ENCODE measurements at places on chromosomes 4 and X.

- no peak for DNase-seq
Observed at GRCh38 chrX:136015016-136015415, 29.8 kb downstream of the SLC9A6 start.

DNA sequence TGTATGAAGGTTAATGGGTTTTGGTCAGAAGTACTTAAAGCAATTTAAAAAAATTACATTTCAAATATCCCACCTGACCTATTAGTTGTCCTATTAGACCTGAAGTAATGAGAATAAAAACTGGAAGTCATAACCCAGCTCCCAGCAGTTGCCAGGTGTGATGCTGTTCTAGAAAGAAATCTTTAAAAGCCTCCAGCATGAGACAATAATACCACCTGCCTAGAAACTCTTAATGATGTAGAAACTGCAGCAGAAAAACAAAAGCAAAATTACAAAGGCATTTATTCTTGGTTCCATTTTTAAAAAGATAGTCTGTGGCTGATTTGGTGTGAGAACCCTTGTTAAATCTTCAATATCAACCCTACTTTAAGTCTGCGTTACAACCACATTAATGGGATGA is 1137.7 kb upstream of the TENM3 start:
- DNase-seq: no peak

- DNase-seq: no peak
Observed at GRCh38 chr4:41718907-41719306, 29.6 kb downstream of the PHOX2B start.

GRCh38 chr4:67054896-67055295 is 490.4 kb downstream of the CENPC start:
- DNase-seq: no peak

- no peak for DNase-seq
Observed at GRCh38 chr4:1380368-1381151, 25.7 kb downstream of the NKX1-1 start.

DNA sequence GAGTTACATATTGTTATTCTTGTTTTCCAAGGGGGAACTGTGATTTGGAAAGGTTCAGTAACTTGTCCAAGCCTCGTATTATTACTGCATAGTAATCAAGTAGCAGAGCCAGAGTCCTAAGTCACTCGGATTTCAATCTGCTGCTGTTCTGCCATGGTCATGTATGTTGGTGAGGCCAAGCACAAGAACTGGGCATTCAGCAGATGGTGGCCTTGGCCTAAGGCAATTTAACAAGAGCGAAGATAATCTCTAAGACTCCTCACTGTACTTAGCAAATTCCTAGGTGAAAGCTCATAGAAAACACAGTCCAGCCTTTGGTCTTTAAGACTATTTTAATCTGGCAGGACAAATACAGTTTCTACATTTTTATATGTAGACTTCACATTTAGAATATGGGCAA is 64.8 kb downstream of the NDST3 start:
- DNase-seq: no peak

DNA sequence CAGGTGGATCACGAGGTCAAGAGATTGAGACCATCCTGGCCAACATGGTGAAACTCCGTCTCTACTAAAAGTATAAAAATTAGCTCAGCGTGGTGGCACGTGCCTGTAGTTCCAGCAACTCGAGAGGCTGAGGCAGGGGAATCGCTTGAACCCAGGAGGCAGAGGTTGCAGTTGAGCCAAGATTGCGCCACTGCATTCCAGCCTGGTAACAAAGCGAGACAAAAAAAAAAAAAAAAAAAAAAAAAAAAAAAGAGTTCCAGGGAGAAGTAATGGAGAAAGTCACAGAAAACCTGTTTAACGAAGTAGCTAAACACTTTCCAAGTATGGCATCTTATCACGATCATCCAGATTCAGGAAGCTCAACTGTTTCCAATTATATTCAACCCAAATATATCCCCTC is 10.9 kb downstream of the KLHL4 start:
- no peak for DNase-seq
